Mesendoderm (in vitro differentiated cells): ENCODE measurements at places on chromosomes 13 and 19.

- DNase-seq: no peak
These were observed 64.2 kb upstream of the FAM216B start for GRCh38 chr13:42717176-42717575.

GRCh38 chr19:7550987-7551761, 15.7 kb downstream of the PNPLA6 start:
- peak; percentile 99 for DNase-seq

- peak; percentile 78 for DNase-seq
These were observed 973.7 kb downstream of the UQCRFS1 start for GRCh38 chr19:28239270-28239669.

DNA sequence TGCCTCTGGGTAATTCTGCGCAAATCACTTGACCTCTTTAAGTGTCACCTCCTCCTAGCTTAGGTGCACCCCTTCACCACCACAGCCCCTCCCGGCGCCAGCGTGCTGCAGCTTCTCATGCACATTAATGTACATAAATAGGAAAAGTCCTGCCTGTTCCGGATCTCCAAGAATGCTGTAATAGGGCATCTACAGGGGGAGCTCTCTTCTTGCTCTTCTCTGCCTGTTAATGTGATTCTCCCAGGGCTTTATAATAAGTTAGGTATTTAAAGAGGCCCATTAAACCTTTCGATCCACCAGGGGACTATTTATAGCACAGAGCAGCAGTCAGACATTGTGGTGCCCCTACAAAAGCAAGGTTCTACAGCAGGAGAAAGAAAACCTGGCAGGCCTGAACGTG, 35.3 kb downstream of the SOX1 start:
- DNase-seq: no peak

GRCh38 chr13:60347174-60347573, 49.8 kb upstream of the TDRD3 start:
- no peak for DNase-seq

DNA sequence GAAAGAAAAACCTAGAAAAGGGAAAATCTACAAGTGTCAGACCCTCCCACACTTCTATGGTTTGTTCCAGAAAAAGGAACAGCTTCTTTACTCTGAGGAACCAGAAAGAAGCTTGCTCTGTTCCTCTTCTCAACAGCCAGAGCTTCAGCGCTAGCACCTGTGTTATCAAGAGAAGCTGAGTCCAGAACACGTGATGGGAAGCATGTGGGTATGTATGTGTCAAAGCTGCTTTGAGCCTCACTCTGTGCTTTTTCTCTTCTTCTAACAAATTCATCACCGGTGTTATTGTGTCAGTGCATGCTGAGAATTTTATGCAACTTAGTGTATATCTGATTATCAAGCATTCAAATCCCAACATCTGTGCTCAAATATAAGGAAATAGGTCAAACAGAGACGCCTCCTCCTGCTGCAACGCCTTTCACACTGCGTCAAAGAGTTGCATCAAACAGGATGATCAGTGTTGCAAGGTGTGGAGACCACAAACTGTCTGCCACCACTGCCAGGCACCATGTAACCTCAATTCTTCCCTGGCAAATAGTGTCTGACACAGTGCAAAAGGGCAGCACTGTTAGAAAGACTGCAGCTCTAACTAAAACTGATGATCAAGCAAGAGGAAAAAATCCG, 83.9 kb downstream of the LRRC63 start:
- no peak for DNase-seq

- DNase-seq: no peak
These were observed 3.8 kb downstream of the DOCK9 start for GRCh38 chr13:98974053-98974452.

- DNase-seq: peak; percentile 67
These were observed 171.8 kb downstream of the STK24 start for GRCh38 chr13:98405107-98405571.

GRCh38 chr13:48629277-48629676, 24.5 kb upstream of the CYSLTR2 start:
- no peak for DNase-seq

GRCh38 chr13:82407321-82407720, 1475.0 kb downstream of the SLITRK1 start:
- DNase-seq: peak; percentile 73

DNA sequence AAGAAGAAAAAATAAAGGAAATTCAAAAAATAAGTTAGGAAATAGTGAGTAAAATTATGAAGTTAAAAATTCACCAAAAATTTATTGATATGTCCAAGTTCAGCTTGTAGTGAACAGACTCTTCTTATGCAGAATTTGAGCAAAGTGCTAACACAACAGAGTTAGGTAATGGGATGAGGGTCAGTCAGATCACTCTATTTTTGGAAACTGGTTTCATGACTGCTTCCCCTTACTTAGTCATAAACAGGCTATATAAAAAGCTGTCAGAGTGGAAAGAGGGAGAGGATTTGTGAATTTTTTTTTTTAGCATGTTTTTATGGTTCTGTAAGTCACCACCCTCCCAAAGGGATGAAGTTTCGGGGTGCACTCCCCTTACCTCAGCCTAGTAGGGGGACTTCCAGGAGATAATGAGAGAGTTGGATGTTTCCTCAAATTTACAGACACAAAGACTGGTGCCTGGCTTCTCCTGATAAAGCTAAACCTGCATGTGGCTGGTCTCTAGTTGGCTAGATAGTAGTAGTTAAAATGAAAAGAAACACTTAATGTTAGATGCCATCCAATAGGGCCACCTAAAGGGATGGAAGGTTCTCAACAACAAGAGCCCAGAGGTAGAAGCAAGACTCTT, 4.5 kb downstream of the CPB2 start:
- DNase-seq: no peak

DNA sequence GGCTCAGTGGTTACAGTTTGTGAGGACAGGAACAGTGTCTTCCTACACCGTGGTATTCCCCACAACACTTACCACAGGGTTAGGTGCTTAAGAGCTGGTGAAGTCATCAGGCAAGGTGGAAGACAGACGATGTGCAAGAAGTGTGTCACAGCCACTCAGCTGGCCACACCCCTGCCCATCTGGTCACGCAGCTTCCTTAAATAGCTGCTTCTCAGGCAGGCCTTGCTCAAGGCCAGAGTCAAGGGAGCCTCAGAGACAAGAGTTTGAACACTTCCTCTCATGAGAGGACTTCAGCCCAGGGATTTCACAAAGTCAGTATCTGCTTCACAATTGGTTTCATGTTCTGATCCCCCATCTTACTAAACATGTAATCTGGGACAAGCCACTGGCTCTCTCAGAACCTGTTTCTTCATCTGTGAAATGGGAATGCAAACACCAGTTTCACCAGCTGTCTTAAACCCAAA, 80.3 kb upstream of the FRY start:
- DNase-seq: peak; percentile 19

GRCh38 chr13:79802389-79803085, 321.6 kb downstream of the NDFIP2 start:
- DNase-seq: no peak

- DNase-seq: peak; percentile 65
These were observed 1775.1 kb upstream of the PCDH20 start for GRCh38 chr13:63190742-63191141.

DNA sequence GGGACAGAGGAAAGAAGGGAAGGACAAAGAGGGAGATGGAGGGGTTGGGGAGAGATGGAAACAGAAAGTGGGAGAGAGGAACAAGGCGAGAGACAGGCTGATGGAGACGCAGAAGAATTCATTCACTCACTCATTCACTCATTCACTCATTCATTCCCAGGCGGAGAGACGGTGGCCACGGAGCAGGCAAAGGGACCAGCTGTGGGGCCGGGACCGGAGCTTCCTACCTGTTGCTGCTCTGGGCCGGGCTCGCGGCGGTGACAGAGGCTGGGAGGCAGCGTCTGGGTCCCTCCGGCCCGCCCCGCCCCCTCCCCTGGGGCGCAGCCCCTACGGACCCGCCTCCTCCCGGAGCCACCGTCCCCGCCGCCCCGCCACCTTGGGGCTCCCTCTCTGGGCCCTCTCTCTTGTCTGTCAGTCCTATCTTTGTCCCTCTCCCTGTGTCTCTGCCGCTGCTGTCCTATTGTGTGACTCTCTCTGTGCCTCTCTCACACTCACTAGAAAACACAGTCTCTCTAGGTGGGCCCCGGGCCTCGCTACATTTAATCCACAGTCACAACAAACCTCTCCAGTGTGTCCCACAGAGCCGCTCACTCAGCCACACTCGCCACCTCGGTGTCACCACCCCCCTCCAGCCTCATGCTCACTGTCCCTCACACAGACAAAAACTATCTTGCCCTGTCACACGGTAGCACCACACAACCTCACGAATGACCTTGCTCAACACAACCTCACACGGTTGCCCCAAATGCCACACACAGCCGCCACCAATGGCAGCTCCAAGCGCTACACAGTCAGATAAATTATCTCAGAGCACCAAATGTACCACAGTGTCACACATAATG, at the start of gene GNG8:
Gene GNG8, minus strand, starts transcription at position 283 of the 842 bp plus-strand sequence. CDS start 1,520 bp downstream, outside the sequence.
- no peak for DNase-seq

- no peak for DNase-seq
These were observed 866 bp upstream of the ZSWIM4 start for GRCh38 chr19:13794398-13794756.

- DNase-seq: no peak
These were observed 289.9 kb downstream of the DIAPH3 start for GRCh38 chr13:59873856-59874255.

GRCh38 chr19:6794686-6795431, 22.4 kb downstream of the VAV1 start:
- peak; percentile 39 for DNase-seq

- no peak for DNase-seq
These were observed 136.2 kb upstream of the RNF113B start for GRCh38 chr13:98313023-98313921.

DNA sequence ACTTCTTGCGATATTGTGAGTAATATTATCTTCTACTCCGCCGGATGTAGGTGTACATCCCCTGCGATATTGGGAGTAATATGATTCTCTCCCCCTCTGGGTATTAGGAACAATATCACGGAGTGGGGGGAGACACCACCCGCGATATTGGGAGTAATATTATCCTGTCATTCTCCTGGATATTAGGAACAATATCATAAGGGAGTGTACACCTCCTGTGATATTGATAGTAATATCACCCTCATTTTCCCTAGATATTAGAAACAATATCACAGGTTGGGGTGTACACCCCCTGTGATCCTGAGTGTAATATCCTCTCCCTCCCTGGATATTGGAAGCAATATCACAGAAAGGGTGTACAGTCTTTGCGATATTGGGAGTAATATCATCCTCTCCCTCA, 64.3 kb upstream of the CEACAM21 start:
- DNase-seq: no peak

DNA sequence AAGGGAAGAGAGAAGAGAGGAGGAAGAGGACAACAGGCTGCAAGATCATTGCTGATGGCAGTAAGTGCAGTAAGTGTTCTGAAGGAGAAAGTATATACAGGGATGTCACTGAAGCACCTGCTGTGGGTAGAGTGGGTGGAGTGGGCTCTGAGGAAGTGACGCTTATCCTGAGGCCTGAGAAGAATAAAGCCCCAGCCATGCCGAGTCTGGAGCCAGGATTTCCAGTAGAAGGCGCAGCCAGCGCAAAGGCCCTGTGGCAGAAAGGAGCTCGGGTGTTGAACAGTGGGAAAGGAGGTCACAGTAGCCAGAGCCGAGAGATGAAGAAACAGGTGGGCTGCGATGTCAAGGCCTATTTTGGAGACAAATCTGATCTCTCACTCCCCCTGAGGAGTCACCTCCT, 31.8 kb upstream of the ADGRE5 start:
- no peak for DNase-seq

DNA sequence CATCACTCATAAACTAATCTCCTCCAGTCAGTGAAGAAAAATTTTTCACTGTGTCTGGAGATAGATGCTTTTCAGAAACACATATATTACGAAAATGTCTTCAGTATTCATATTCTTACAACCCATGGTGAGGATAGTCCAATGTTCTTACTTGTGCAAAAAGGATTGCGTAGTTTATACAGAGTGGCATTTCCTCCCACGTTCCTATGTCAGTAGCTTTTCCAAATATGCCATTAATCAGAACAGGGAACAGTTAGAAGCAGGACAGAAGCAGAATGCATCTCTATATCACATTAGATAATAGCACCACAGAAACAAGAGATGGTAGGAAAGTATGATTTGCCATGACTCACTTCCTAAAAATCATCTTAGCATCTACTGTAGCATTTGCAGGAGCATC, 282.9 kb downstream of the SLITRK5 start:
- no peak for DNase-seq

GRCh38 chr19:8504919-8505318, 2.5 kb upstream of the PRAM1 start:
- DNase-seq: peak; percentile 40

DNA sequence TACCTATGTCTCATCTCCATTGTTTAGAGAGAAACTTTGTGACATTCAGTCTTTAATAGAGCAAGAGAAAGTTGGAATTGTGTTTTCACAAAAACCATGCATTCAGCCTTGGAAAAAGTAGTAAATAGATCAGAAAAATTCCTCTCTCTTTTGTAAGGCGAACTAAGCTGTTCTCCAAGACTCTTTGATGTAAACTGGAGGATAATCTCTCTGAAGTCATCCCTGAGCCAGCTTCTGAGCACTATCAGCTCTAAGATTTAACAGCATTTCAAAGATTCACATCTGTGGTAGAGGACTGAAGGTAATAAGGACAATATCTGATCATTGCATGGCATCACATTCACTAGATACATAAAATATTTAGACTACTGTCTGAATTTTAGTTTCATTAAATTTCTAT, 904.6 kb upstream of the ATXN8OS start:
- no peak for DNase-seq

DNA sequence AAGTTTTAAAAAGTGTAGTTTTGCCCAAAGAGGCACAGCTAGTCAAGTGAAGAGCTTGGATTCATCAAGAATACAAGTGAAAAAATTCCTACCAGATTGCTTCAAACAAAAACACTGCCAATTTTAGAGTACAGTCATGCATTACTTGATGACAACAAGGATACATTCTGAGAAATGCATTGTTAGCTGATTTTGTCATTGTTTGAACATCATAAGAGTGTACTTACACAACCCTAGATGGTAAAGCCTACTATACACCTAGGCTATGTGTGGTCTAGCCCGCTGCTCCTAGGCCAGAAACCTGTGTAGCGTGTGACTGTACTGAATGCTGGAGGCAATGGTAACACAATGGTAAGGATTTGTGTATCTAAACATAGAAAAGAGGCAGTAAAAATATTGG, 41.1 kb downstream of the TMTC4 start:
- no peak for DNase-seq

DNA sequence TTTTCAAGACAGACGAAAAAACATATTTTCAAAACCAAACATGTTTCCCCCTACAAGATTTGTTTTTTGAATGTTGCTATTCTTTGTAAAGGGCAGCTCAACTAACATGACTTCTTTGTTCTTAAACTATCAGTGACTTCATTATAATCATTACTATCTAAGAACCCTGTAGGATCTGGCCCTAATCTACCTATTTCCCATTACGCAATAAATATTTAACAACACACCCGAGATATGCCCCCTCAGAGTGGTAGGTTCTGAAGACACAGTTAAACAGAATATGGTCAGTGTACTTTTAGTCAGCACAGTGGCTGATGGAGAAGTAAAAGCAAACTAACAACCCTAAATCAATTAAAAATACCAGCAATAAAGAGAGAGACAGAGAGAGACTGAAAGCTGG, 186.9 kb downstream of the DIAPH3 start:
- no peak for DNase-seq

- DNase-seq: no peak
These were observed 6.1 kb downstream of the SAFB start for GRCh38 chr19:5628919-5629481.
